H9 (cell line): ENCODE measurements at places on chromosomes 5 and 9. TPM values are rescaled to one million over a fixed set of nuclear protein-coding genes. Genes with fewer than 3 reads are reported as not detected.
A peak's percentile ranks its signal among the peaks of the same experiment; 100 is the strongest.

Gene LCN12
- 2.1 and 4.5 TPM in 2 replicates for total RNA-seq

Gene PCDHGA1
- total RNA-seq: 0.63 and 0.72 TPM in 2 replicates

Gene DBH
- not detected in 2 replicates for total RNA-seq

- no peaks in the 10 kb centered on the region for H3K27me3 ChIP-seq
- no peak overlapping the region for H3K27ac ChIP-seq
- H3K4me1 ChIP-seq: no peaks in the 10 kb centered on the region
- DNase-seq: no peak
Observed at GRCh38 chr5:57911438-57911837, 428.8 kb upstream of the ACTBL2 start.

DNA sequence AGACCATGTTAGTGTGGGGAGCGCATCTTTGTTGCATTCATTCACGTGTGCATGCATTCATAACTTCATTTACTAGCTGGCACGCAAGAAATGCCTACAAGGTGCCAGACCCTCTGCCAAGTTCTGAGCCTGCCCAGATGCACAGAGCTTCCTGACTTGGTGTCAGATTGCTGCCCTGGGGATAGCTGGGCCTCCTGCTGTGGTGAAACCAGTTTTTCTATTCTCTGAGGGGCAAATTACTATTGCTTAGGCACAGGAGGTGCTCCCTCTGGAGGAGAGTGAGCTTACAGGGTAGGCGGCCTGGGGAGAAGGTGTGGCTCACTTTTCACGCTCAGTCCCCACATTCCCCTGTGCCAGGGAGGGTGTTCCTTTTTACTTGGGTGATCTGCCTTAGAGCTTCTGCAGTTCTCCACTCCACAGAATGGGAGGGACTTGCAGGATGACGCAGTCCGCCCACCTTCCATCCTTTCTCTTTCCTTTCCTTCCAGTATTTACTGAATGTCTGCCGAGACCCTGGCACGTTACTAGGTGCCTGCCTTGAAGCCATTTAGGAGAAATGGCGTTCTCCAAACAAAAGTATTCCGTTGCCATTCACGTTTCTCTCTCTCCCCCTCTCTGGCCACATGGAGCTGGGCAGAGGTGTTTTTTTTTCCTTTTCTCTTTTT lies 27.9 kb upstream of the CTNNA1 start:
- peaks cover 13% of the 10 kb centered on the region; the same call in 1 of the 2 replicates for H3K4me1 ChIP-seq
- no peak overlapping the region for H3K27ac ChIP-seq

GRCh38 chr5:176387384-176387925 lies 943 bp downstream of the NOP16 start:
- no peaks in the 10 kb centered on the region for H3K27me3 ChIP-seq
- H3K4me3 ChIP-seq: peak overlapping the region; percentile 99
- no peak for DNase-seq
- no peaks in the 10 kb centered on the region for H3K4me1 ChIP-seq

GRCh38 chr9:2771661-2772060 lies 54.4 kb downstream of the KCNV2 start:
- no peaks in the 10 kb centered on the region; the same call in 1 of the 2 replicates for H3K4me1 ChIP-seq
- no peak overlapping the region for H3K27ac ChIP-seq
- no peak for DNase-seq
- no peak overlapping the region for H3K4me3 ChIP-seq
- H3K27me3 ChIP-seq: no peaks in the 10 kb centered on the region

DNA sequence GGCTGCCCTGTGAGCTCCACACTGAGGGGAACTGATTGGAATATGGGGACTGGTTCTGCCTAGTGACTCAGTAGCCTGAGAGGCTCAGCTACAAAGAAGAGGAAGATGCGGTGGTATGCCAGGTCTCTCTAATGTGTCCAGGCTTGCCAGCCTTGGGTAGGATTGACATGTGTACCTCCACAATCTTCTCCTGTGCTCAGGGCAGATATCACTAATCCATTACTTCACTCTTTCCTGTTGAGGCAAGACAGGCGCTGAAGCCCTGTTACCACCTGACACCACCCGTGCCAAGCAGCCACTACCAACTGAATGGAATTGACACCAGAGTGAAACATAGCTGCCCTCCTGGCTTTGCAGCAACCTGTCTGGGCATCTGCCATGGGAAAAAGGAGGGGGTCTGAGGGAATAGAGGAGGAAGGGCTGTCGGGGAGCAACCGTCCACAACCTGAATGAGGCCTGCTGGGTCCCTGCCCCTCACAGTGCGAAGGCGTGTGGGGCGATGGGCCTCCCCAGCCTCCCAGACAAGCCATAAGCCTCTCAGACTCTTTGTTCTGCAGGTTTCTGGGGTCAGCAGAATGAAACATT lies 114.7 kb upstream of the CXCL14 start:
- DNase-seq: no peak
- no peak overlapping the region for H3K27ac ChIP-seq
- H3K4me1 ChIP-seq: no peaks in the 10 kb centered on the region

- H3K36me3 ChIP-seq: no peaks in the 10 kb centered on the region
- H3K27ac ChIP-seq: no peak overlapping the region
- no peak overlapping the region for H3K4me3 ChIP-seq
- no peaks in the 10 kb centered on the region; the same call in 1 of the 2 replicates for H3K4me1 ChIP-seq
Observed at GRCh38 chr5:136703706-136704105, 338.4 kb upstream of the TRPC7 start.

DNA sequence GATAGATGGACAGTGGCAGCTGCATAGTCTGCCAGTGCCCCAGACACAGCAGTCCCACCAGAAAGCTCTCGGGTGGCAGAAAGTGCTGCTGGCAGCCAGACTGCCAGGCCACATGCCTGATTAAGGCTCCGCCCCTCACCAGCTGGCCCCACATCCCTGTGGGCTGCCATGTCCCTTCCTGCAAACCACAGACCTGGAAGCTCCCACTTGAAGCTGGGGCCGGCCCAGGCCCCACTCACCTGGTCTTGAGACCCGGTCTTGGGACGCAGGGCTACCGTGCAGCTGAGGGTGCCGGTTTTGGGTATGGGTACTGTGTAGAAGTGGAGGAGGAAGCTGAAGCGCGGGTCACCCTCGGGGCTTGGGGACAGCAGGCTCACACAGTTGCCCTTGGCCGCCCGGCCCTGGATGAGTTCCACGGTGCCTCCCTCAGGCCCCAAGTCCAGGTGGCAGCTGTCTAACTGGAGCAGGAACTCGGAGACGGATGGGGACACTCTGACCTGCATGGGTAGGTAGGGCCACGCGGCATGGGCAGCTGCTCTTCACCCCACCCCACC lies 15.3 kb downstream of the FPGS start:
- H3K4me1 ChIP-seq: no peaks in the 10 kb centered on the region
- H3K4me3 ChIP-seq: no peak overlapping the region
- no peak for DNase-seq

- H3K4me3 ChIP-seq: no peak overlapping the region
- DNase-seq: peak; percentile 44
- H3K27ac ChIP-seq: no peak overlapping the region
- H3K27me3 ChIP-seq: no peaks in the 10 kb centered on the region
Observed at GRCh38 chr5:44454002-44454401, 64.8 kb upstream of the FGF10 start.

- DNase-seq: no peak
- peaks cover 17% of the 10 kb centered on the region for H3K36me3 ChIP-seq
- peaks cover 10% of the 10 kb centered on the region; the same call in 1 of the 2 replicates for H3K4me1 ChIP-seq
- H3K4me3 ChIP-seq: no peak overlapping the region
- H3K27ac ChIP-seq: no peak overlapping the region
Observed at GRCh38 chr5:72126796-72127195, 19.5 kb downstream of the MAP1B start.

DNA sequence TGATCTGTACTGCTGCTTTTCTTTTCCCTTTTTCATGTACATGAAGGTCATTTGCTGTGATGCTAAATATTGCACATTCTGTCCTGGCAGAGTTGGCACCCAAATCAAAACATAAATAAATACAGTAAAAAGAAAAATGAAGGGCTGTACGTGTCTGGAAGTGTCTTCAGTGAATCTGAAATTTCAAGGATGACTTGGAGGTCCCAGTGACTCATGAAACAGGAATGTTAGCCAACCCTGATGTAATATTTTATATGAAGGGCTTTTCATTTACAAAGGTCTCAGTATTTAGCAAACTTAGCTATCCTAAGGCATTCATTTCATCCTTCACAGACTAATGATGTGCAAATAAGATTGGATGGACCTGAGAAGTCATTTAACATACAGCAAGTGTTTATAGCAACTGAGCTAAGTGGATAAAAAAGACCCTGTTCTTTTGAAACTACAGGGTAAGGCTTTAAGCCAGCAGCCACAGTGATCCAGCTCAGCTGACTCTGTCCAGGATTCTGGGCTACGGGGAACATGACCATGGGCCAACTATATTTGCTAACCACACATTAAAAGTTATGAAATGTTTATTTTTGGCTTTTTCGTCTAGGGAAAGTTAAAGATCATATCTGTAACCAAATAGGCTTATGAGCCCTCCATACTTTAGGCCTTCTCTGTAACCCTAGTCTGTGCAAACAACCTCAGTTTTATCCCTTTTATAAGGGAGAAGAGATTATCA lies 104.0 kb upstream of the DMRTA1 start:
- no peaks in the 10 kb centered on the region for H3K36me3 ChIP-seq
- H3K4me1 ChIP-seq: no peaks in the 10 kb centered on the region
- H3K4me3 ChIP-seq: no peak overlapping the region
- DNase-seq: no peak

DNA sequence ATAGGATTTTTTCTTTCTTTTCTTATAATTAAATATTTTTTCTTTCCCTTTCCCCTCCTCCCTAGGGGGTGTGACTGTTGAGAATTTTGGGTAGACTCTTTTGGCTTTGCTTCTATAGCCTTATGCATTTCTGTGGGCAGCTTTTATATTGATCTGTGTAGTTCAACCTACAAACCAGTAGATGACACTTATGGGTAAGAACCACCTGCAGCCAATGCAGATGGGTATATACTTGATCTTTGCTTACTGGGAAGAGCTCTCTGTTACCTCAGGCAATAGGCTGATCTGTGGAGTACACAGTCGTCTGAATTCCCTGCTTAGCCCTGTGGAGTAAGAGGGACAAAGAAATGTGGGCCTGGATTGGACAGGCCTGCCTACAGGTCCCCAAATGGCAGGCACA lies 102.7 kb upstream of the STARD4 start:
- peaks cover 2% of the 10 kb centered on the region; the same call in 1 of the 2 replicates for H3K36me3 ChIP-seq
- no peaks in the 10 kb centered on the region for H3K27me3 ChIP-seq
- H3K4me3 ChIP-seq: no peak overlapping the region

- 0 out of 2 replicates have a peak, but pooled peaks cover 5% of the 10 kb centered on the region for H3K4me1 ChIP-seq
- H3K36me3 ChIP-seq: no peaks in the 10 kb centered on the region
- no peak overlapping the region for H3K27ac ChIP-seq
- DNase-seq: peak; percentile 43
- H3K4me3 ChIP-seq: no peak overlapping the region
Observed at GRCh38 chr5:74272024-74272775, 368.3 kb downstream of the ENC1 start.

GRCh38 chr9:123964761-123965160 lies 34.8 kb upstream of the DENND1A start:
- no peak for DNase-seq
- no peak overlapping the region for H3K27ac ChIP-seq
- H3K4me3 ChIP-seq: no peak overlapping the region
- no peaks in the 10 kb centered on the region; the same call in 1 of the 2 replicates for H3K4me1 ChIP-seq
- no peaks in the 10 kb centered on the region for H3K36me3 ChIP-seq

DNA sequence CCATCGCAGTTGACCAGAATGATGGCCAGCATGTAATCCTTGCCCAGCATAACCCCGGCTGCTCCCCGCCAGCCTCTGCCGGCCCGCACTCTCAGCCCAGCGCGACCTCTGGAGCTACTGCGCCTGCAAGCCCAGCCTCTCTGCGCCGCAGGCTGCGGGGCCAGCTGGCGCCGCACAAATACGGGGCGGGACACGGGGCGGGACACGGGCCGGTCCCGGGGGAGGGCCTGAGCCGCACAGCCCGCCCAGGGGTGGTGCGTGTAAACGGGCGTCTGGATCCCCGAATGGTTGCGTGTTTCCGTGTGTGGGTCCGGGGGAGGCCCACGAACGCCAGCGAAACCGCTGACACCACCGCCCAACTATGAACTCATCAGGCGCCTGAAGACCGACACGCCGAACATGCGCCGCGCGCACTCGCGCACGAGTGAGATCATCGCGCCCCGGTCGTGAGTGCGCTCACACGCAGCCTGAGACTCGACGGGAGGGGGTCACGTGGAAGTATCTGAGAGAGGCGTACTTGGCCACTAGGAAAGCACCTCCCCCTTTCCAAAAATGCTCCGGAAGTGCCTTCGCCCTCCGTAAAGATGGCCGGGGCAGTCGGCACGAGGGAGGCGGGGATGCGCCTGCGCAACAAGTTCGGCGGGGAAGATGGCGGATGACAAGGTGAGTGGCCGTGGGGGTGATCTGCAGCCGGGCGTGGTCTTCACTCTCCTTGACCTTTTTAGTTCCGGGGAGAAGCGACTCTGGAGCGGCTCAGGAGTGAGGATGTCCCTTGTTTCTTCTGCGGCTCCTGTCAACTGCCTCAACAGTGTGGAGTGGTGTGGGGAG lies at the start of the genes APBB3 and SLC35A4:
Gene APBB3 (minus strand): TSS at position 403 of the 828 bp plus-strand sequence. CDS start 353 bp downstream, at position 50.
Gene SLC35A4 (plus strand): TSS at position 633 of the 828 bp plus-strand sequence. CDS start 2,342 bp downstream, outside the sequence.
- H3K27ac ChIP-seq: no peak within 1 kb of the TSS
- no peaks in the 10 kb centered on the region for H3K27me3 ChIP-seq
- H3K4me1 ChIP-seq: peaks cover 4% of the 10 kb centered on the region; the same call in 1 of the 2 replicates
- peak; percentile 96 for DNase-seq
- peaks cover 9% of the 10 kb centered on the region for H3K36me3 ChIP-seq

GRCh38 chr5:41349846-41350245 lies 136.5 kb upstream of the C6 start:
- no peaks in the 10 kb centered on the region for H3K27me3 ChIP-seq
- no peak overlapping the region for H3K4me3 ChIP-seq
- no peak for DNase-seq
- H3K27ac ChIP-seq: no peak overlapping the region

GRCh38 chr5:177230660-177231059 lies 72.9 kb downstream of the RAB24 start:
- peaks cover 34% of the 10 kb centered on the region for H3K36me3 ChIP-seq
- no peak overlapping the region for H3K27ac ChIP-seq
- no peaks in the 10 kb centered on the region for H3K4me1 ChIP-seq
- H3K4me3 ChIP-seq: no peak overlapping the region

GRCh38 chr5:96691503-96692303 lies 29.5 kb downstream of the CAST start:
- DNase-seq: no peak
- H3K27ac ChIP-seq: no peak overlapping the region

DNA sequence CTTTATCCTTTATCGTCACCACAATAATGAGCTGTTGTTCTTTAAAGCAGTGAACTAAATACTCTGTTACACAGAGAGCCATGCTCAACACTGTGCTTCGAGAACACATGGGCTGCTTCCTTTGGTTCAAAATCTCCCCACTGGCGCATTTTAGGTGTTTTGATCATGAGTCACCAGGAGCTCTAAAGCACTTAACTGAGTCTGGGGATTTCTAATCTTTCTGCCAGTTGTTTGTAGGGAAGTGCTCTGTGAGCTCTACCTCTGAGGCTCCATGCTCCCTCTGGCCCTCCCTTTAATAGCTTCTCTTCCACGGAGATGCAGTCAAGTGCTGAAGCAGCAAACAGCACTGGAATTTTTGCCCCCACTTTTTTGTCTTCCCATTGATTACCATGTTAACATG lies 17.0 kb downstream of the ERAP2 start:
- no peaks in the 10 kb centered on the region for H3K27me3 ChIP-seq
- no peak overlapping the region for H3K4me3 ChIP-seq
- H3K36me3 ChIP-seq: no peaks in the 10 kb centered on the region
- no peak for DNase-seq
- H3K27ac ChIP-seq: no peak overlapping the region
- H3K4me1 ChIP-seq: no peaks in the 10 kb centered on the region
